Mucosa of gallbladder (tissue), 1 donor: ENCODE measurements at places on chromosomes 7 and 10. TPM values are rescaled to one million over a fixed set of nuclear protein-coding genes. Genes with fewer than 3 reads are reported as not detected.

Gene GTPBP10
- 19.7 TPM for total RNA-seq

Gene PLAU
- 15.5 TPM for total RNA-seq

Gene ZNF425
- 2.8 TPM for total RNA-seq

Gene A1CF
- 34.2 TPM for total RNA-seq

- no peak for DNase-seq
Measured at GRCh38 chr7:80226629-80227028, 92.0 kb downstream of the GNAI1 start.

DNA sequence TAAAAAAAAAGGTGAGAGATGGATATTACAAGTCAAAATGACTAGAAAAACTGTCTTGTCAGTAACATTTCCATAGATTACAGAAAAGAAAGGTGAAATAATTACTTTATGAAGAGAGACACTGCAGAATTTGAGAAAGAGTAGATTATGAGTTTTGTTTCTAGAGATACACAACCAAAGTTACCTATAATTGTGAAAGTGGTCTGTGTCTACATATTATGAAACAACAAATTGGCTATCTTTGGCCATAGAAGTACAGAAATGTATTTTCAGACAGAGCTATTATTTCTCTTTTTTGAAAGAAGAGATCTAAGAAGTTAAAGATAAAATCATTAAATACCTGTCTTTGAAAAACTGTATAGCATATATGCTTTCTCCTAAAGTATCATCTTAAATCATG lies 30.1 kb downstream of the KCND2 start:
- no peak for DNase-seq

DNA sequence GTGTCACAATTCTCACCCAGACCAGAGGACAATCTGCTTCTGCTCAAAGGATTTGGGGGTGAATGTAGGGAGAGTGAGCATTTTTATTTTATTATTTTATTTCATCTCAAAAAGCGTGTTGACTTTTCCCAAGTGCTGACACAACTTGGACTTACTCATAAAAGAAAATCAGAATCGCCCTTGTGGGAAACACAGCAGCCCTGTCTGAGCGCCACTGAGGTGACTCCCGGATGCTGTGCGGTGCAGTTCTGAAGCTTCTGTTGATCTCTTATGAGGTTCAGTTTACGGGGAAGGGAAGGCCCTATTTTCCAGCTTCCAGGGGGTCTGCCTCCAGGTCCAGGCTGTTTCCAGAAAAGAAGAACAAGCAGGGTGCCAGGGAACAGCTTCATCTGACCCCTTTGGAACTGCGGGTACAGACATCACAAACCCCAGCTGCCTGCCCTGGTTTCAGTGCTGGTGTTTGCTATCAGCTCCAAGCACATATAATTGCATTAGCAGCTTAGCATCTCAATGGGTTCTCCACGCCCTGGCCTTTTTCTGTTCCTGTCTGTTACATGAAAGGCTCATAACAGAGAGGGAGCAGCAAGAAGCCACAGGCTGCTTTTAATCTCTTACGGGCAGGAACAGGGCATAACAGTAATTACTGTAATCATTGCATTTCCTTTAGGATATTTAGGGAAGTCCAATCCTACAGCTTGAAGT lies 52.4 kb downstream of the PARP12 start:
- no peak for DNase-seq

DNA sequence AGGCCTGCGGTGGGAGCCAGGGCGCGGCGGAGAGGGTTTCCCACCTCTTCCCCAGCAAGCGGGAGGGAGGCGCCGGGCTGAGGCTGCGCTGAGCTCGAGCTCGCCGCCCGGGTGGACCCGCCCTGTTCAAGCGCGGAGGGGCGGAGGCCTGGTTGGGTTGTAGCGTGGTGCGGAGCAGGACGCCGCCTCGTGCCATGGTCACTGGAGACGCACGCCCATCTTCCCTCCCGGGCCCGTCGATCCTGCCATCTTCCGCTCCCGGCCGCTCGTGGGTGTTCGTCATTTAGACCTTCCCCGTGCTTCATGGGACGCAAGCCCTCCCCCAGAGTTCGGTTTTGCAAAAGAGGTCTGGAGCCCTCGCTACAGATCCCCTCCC lies 9.3 kb upstream of the EN2 start:
- no peak for DNase-seq
